ENCODE measurements at places on chromosomes 5 and 9. TPM values are rescaled to one million over a fixed set of nuclear protein-coding genes. Genes with fewer than 3 reads are reported as not detected.

- DNase-seq: no peak
- H3K27me3 ChIP-seq: no peaks in the 10 kb centered on the region
- no peaks in the 10 kb centered on the region for H3K36me3 ChIP-seq
- H3K4me3 ChIP-seq: no peak overlapping the region
Observed at GRCh38 chr5:162410365-162410764, 342.8 kb downstream of the GABRG2 start.

- peak; percentile 15 for DNase-seq
- no peak overlapping the region for H3K27ac ChIP-seq
- peaks cover 14% of the 10 kb centered on the region for H3K36me3 ChIP-seq
- peaks cover 4% of the 10 kb centered on the region for H3K27me3 ChIP-seq
- H3K4me3 ChIP-seq: no peak overlapping the region
Observed at GRCh38 chr5:81924442-81924841, 47.4 kb upstream of the ATG10 start.

- no peak overlapping the region for H3K27ac ChIP-seq
- H3K4me3 ChIP-seq: no peak overlapping the region
- no peaks in the 10 kb centered on the region for H3K36me3 ChIP-seq
- DNase-seq: no peak
- H3K27me3 ChIP-seq: peaks cover 5% of the 10 kb centered on the region
- H3K4me1 ChIP-seq: peaks cover 14% of the 10 kb centered on the region
Observed at GRCh38 chr9:121197132-121197531, 4.5 kb downstream of the RAB14 start.

GRCh38 chr9:115396071-115396529, 278.1 kb upstream of the TNC start:
- no peaks in the 10 kb centered on the region for H3K4me1 ChIP-seq
- H3K27ac ChIP-seq: no peak overlapping the region
- H3K27me3 ChIP-seq: no peaks in the 10 kb centered on the region
- DNase-seq: no peak
- H3K36me3 ChIP-seq: no peaks in the 10 kb centered on the region
- no peak overlapping the region for H3K4me3 ChIP-seq

- no peaks in the 10 kb centered on the region for H3K27me3 ChIP-seq
- no peaks in the 10 kb centered on the region for H3K4me1 ChIP-seq
- no peak overlapping the region for H3K4me3 ChIP-seq
- DNase-seq: no peak
- no peaks in the 10 kb centered on the region for H3K36me3 ChIP-seq
- no peak overlapping the region for H3K27ac ChIP-seq
Observed at GRCh38 chr5:112018846-112019245, 261.9 kb upstream of the NREP start.

GRCh38 chr9:117120061-117120460, 294.8 kb downstream of the ASTN2 start:
- DNase-seq: no peak
- peaks cover 3% of the 10 kb centered on the region for H3K27me3 ChIP-seq
- no peak overlapping the region for H3K4me3 ChIP-seq
- H3K36me3 ChIP-seq: no peaks in the 10 kb centered on the region
- peaks cover 22% of the 10 kb centered on the region for H3K4me1 ChIP-seq

Gene CANX
- 363 TPM for total RNA-seq

DNA sequence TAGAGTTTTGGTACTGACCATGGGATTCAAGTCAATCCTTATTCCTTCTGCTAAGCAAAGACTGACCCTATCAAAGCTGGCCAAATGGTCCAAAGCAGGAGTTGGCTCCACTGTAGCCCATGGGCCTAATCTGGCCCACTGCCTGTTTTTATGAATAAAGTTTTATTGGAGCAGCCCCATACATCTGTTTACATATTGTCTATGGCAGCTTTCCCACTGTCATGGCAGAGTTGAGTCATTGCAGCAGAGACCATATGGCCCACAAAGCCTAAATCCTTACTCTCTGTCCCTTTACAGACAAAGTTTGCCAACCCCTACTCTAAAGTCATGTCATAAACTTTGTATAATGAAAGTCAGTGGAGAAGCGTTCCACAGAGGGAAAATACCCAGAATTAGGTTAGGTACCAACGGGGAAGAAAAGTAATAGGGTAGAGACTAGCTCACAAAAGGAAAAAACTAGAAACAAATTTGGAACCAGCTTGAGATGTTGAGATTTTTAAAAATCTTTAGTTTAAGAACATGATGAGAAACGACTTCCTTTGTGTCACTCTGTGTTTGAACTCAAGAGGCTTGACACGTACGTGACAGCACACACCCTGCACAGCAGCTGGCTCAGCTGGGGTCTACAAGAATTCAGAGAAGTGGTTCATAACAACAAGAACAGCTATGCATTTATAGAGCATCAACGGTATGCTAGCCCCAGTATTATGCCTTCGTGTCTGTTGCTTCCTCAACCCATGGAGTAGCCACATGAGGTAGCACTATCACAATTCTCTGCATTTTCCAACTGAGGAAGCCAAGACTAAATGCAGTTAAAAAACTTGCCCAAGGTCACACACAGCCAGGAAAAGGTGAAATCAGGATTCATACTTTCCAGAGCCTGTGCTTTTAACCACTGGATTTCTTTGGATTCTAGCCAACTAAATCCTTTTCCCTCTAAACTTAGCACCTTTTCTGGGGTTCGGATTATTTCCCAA, 198.9 kb upstream of the WWC1 start:
- H3K36me3 ChIP-seq: peaks cover 13% of the 10 kb centered on the region
- H3K4me1 ChIP-seq: peaks cover 8% of the 10 kb centered on the region
- H3K27me3 ChIP-seq: peaks cover 4% of the 10 kb centered on the region
- H3K4me3 ChIP-seq: no peak overlapping the region
- no peak overlapping the region for H3K27ac ChIP-seq
- no peak for DNase-seq

Gene PGM5
- not detected for total RNA-seq

DNA sequence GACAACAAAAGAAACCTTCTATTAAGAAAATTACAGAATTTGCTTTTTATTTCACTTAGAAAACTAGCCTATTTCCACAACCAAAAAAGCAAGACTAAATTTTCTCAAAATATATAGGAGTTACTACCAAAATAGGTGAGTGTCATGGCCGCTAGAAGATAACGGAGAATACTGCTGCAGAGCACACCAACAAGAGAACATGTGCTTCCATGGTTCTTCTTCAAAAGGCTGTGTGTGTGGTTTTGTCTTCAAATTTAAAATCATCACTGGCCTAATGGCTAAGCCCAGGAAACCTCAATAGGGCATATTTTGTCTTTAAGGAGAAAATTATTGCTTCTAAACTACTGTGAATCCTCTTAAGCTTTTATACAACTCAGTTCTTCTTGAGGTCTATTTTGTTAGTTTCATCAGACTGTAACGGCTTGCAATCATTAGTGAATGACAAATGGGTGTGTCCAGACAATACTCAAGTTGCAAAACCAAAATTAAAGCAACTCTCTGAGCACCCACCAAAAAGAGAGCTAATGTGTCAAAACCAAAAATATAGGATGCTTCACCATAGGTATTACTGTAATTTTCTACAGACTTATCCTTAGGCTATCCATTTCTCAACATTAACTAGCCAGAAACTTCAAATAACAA, 3.3 kb downstream of the SETX start:
- H3K27ac ChIP-seq: no peak overlapping the region
- no peak overlapping the region for H3K4me3 ChIP-seq
- H3K36me3 ChIP-seq: no peaks in the 10 kb centered on the region

Data from glutamatergic neuron (in vitro differentiated cells).